ENCODE measurements at places on chromosomes 5 and 9.

- no peak for DNase-seq
These were observed 19.6 kb upstream of the ZCCHC7 start for GRCh38 chr9:37100741-37101140.

GRCh38 chr9:122201641-122202040 is 27.1 kb downstream of the LHX6 start:
- no peak for DNase-seq

GRCh38 chr9:98381311-98382103 is 126.1 kb upstream of the TBC1D2 start:
- DNase-seq: no peak

DNA sequence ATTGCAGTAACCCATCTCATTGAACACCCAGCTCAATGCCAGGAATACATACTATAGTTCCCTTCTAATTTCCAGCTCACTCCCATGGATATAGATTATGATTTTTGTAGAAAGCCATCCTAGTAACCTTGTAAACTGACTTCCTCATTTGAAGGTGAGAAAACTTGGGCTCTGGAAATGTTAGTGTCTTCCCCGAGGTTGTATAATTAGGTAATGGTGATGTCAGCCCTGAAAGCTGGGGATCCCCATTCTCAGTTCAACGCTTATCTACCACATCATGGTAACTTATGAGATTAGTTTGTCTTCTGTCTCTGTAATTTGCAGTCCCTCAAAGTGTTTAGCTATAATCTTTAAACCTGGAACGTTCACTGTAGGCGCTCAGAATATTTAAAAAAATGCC is 34.6 kb upstream of the PTCH1 start:
- DNase-seq: no peak

DNA sequence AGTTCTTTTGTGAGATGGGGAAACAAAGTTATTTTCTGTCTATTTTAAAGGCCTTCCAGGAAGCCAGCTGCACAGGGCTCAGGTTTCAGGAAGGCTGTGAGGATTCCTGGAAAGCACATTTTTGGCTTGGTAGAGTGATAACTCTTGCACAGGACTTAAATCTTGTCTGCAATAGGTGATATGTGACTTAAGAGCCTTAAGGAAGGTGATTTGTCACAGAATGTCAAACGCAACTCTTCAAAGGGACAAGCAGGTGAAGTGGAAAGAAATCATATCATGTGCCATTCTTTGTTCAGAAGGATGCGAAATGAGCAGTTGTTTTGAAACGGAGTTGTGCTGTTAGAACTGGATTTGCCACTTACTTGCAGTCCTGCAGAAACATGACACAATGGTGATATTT is 459.3 kb downstream of the MAT2B start:
- no peak for DNase-seq

DNA sequence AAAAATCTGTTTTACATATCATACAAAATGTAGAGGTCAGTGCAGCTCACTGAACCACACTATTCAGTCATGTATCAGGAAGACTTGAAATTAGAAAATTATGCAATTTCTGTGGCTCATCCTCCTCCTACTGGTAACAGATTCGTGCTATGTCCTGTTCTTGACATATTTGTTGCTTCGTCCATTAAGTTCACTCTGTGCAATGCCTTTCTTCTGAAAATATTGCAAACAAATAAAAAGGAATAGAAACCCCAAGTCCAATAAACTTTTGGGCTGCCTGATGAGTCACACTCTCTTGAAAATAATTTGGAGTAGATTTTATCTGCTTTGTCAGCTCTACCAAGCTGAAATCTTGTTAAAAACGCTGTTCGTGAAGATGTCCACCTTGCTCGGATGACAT is 391.2 kb downstream of the RAB3C start:
- DNase-seq: no peak

GRCh38 chr5:181243564-181244343 is at the start of gene RACK1:
Gene RACK1, minus strand, starts transcription at chr5:181243906. Its CDS starts 106 bp downstream, at chr5:181243800.
- peak; percentile 87 for DNase-seq

GRCh38 chr5:166758151-166758550 is 1533.3 kb upstream of the WWC1 start:
- DNase-seq: no peak

Data from inflammatory macrophage (primary cell).